ENCODE measurements at places on chromosomes 11 and 22. TPM values are rescaled to one million over a fixed set of nuclear protein-coding genes. Genes with fewer than 3 reads are reported as not detected.

The HSPB2 gene
- total RNA-seq: 9.2 TPM

The RNF169 gene
- 21.3 TPM for total RNA-seq

The NXPE2 gene
- not detected for total RNA-seq

- no peak for DNase-seq
Measured at GRCh38 chr11:42976636-42977217, 335.1 kb upstream of the API5 start.

DNA sequence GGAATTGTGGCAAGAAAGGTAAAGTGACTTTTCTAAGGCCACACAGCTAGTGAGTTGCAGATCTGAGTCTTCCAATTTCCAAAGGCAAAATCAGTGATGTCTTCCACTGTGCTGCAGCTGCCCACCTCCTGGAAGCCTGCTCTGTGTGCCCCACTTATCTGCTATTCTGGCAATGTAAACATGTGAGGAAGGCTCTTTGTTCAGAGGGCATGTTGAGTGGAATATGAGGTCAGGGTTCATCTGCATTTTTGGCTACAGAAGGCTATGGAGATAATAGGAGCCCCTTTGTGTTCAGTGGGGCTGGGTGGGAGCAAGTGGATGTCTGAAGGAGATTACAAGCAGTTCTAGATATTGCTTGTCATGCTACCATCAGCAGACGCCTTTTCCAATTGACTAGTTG lies 396.2 kb downstream of the BUD13 start:
- no peak for DNase-seq

The FAM180B gene
- not detected for total RNA-seq

- DNase-seq: no peak
Measured at GRCh38 chr11:112288021-112288420, 27.4 kb upstream of the PLET1 start.

Measured in upper lobe of right lung (tissue), 1 donor.